ENCODE measurements at places on chromosomes 16 and 17.

GRCh38 chr17:74768069-74768762 is 7.9 kb downstream of the NAT9 start:
- no peak for DNase-seq

DNA sequence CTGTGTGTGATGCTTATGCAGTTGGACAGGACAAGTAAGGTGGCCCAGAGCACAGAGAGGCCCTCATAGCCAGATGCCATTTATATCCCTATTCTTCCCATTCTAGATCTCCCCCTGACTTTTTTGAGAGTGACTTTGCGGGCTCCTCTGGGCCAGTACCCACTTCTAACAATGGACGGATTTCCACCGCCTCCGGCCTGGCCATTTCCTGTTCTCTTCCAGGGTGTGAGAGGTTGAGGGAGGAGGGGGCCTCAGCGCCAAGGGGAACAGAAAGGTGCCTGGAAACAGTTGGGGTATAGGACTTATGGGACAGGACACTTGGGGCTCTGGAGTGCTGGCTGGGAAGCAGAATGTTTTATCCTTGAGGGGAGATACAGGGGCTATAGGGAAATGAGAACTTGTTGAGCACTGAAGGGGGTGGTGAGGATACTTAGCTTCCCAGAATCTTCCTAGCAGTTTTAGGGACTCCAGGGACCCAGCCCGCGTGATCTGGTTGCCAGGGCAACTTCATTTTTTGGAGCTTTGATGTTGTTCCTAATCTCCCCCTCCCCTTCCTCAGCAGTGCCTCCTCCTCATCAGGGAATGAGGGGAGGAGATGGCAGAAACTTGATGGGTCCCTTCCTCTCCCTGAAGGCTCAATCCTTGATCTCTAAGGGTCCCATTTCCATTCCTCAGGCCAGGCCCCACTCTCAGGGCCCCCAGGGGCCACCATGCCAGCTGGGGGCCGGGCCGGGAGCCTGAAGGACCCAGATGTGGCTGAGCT is 3.6 kb downstream of the TAOK2 start:
- DNase-seq: no peak

- DNase-seq: no peak
Measured at GRCh38 chr16:84096447-84097005, 20.2 kb downstream of the MBTPS1 start.

GRCh38 chr16:35492225-35492624 is 2032.8 kb downstream of the TP53TG3F start:
- no peak for DNase-seq
